Activated T-cell treated with anti-CD3 and anti-CD28 coated beads, Interleukin-2, amount 50 U/mL, for 72 hours (primary cell): ENCODE measurements at places on chromosomes 3 and 15.

DNA sequence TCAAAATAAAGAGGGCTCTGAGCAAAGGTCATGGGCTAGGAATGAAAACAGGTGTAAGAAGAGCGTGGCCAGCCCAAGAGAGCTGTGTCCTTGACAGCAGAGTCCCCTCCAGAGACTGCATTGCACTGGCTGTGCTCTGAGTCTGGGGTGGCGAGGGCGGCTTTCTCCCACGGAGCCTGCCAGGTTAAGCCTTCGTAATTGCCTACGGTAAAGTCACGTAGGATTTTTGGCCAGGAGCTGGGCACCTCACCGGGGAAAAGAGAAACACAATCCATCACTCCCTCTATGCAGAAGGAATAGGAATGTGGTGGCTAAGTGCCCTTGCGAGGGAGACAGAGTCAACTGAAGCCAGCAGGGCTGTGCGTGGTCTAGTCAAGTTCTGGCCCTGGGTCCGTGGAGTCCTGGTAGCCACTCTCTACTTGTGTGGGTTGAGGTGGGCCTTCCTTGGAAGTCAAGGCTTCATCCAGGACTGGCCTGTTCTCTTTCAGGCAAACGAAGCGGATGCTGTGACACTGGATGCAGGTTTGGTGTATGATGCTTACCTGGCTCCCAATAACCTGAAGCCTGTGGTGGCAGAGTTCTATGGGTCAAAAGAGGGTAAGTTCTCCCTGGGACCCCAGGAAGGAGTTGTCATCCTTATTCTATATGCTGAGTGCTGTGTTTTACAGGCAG, 7.0 kb downstream of the TF start:
- DNase-seq = no peak

DNA sequence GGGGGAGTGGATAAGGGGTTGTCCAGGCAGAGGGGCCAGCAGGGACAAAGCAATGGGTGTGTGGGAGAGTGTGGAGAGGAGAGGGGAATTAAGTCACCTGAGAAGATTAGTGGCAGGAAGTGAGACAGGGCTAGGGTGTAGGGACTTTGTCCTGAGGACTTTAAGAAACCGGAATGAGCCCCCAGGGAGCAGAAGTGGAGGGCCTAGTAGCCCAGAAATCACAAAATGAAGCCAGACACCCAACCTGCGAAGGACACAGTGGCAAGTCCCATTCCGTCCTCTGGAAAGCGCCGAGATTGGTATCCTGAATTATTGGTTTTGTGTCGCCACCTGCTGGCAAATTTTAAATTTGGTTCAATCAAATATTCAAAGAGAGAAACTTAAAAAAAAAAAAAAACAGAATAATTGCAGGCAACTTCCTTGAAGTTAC, 78.0 kb upstream of the SLC25A36 start:
- peak; percentile 41 for DNase-seq

DNA sequence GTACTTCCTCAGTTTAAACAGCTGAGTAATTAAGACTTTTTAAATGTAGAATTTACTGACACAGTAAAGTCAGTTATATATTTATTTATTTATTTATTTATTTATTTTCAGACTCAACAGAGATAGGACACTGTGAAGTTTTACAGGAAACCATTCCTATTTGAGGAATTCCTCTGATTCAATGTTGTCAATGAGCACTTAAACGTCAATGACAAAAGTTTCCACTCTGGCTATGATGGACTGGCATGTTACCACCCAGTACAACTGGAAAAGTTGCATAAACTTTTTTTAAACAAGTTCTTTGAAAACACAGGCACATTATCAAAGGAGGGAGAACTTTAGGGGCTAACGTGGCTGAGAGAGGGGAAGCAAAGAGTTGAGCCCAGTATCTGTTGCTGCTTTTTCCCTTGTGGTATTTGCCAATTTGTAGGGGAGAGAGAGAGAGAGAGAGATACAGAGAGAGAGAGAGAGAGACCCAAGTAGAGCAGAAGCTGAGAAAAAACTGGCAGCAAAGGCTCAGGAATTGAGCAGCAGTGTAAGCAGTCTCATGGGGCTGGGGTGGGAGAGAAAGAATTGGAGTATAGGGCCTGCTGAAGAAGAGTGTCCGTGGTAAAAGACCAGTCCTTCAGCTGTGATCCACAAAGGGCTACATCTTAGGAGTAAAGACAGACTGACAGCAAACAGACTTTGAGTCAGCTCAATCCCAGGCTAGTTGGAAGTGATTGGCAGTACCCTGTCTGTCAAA, 18.3 kb upstream of the ACTC1 start:
- DNase-seq = no peak

GRCh38 chr3:169663951-169664820, 674 bp upstream of the MECOM start:
- DNase-seq = no peak

- no peak for DNase-seq
Observed at GRCh38 chr3:50173685-50174516, 17.5 kb upstream of the GNAT1 start.

DNA sequence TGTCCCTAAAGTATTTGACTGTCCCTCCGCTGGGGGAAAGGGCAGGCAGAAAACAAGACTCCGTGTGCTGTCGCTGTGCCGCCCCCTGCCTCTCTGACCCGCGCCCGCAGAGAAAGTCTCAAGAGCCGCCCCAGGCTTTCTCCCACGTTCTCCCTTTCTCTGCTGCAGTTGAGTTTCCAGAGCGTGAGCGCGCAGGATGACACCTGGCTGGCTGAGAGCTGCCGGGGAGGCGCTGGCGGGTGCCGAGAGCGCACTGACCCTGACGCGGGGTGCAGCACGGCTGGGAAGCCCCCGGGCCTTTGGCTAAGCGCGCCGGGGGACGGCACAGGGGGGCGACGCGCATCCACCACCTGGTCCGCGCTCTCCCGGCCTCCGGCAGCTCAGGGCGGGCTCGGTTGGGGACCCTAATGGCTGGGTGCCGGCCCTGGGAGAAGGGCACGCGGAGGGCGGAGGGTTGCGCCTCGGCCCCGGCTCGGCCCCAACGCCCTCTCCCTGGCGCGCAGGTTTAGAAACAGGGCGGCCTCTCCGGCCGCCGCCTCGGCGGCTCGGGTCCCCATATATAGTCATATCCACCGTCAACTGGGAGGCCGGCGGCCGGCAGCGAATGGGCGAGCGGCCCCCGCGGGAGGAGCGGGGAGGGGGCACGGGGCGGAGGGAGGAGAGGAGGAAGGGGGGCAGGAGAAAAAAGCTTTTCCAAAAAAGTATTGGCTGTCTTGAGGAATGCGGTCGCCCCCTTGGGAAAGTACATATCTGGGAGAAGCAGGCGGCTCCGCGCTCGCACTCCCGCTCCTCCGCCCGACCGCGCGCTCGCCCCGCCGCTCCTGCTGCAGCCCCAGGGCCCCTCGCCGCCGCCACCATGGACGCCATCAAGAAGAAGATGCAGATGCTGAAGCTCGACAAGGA, at the start of gene TPM1:
Gene TPM1 (plus strand): TSS at position 774 of the 903 bp plus-strand sequence. CDS start 83 bp downstream, at position 857.
- peak; percentile 20 for DNase-seq

- no peak for DNase-seq
Observed at GRCh38 chr15:66711260-66711659, 9.2 kb downstream of the SMAD6 start.

GRCh38 chr3:123843668-123844067, 40.5 kb downstream of the MYLK start:
- no peak for DNase-seq

- DNase-seq = peak; percentile 43
Observed at GRCh38 chr15:31387479-31388118, 61.0 kb downstream of the KLF13 start.

GRCh38 chr3:133757701-133758567, 11.7 kb downstream of the TF start:
- DNase-seq = peak; percentile 15

- DNase-seq = no peak
Observed at GRCh38 chr3:16378415-16378814, 113.4 kb downstream of the OXNAD1 start.

DNA sequence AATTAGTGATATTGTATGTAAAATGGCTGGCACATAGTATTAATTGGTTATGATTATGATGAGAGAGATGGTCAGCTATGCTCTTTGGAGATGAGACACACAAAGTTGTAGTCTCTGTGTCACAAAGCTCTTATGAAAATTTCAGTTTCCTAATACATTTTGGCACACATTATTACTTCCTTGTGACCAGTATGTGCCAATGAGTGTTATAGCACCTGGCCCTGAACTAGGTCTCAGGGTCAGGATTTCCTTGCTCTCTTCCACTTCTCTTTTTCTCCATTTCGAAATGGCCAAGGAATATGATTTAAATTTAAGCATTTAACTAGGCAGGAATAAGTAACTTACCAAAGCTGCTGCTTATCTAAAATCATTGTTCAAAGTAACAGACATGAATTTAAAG, 28.0 kb downstream of the TIPARP start:
- no peak for DNase-seq

DNA sequence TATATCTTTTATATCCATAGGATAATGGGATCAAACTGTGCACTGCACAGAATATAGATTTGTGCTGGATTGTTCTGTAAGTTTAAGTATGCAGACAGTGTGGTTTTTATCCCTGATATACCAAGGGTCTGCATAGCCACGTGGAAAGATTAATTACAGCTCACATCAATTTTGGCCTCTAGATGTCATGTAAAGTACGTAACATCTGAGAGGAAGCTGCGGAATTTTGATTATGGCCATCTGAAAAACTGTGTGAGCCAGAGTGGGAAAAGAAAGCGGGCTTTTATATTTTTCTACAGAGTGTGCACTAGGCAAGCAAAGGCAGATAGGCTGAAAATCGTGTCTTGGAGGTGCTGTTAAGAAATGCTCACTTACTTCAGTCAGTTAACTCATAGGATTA, 562.7 kb downstream of the GBE1 start:
- DNase-seq = no peak

GRCh38 chr3:165635791-165636683, 201.2 kb downstream of the BCHE start:
- no peak for DNase-seq

DNA sequence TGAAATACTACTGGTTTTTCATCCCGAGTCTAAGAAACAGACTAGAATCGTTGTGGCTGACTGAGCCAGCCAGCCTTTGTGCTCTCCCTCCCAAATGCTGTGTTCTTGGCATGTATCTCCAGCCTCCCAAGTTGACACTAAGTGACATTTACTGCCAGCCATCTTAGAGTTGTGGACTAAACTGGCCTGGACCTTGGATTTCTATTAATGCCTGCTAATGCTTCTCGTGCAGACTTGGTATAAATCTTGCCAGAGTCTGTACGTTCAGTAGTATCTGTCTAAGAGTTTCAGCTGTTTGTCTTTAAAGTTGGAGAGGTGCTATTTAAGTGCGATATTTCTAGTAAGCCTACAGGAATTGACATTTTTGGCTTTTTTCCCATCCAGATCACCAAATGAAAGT, 166.6 kb upstream of the BHLHE40 start:
- DNase-seq = no peak

DNA sequence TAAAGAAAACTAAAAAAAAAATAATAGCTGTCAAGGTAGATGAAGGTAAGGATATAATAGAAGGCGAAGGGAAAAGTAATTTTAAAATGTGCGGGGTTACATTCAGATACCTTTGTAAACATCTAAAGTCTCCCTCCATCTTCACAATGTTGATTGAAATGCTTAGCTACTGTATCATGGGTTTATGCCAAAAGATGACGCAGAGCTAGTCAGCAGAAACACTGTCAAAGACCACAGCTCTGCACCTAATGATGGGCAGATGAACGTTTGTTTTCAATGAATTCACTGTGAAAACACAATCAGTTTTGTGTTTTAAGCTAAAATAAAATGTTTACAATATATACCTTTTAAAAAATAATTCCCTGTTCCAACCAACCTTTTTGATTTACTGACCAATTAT, 61.2 kb downstream of the RFTN1 start:
- DNase-seq = no peak

DNA sequence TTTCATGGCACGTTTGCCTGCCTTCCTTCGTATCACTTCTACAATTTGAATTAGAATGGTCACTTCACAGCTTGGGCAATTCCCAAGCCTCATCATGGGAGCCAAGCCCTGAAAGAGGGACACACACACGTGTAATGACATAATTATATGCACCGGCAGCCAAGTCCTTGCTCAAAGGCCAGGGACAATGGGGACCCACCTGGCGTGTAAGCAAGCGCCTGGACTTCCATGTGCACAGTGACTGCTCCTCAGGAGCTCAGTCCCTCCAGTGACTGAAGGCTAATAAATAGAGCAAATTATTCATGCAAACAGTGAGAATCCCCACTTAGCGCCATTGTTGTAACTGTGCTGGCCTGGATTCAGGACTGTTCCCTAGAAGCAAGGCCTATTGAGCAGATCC, 115.1 kb downstream of the DNAJB8 start:
- DNase-seq = no peak

GRCh38 chr3:99562990-99563607, 75.3 kb upstream of the COL8A1 start:
- DNase-seq = no peak

DNA sequence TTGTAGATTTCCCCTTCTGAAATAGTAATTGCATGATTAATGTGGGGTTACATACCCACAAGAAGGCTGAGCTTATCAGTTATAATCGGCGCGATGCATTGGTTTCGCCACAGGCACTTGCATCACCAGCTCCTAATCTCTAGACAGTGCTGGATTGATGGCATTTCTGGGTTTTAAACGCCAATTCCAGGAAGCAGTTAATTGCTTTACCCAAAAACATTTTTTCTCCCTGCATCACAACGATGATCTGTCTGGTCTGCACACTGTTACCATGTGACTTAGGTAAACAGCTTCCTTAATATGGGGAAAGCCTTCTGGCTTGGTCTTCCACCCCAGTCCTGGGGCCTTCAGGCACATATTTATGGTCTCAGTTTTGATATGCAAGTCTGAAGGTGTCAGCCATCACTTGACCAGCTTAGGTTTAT, 70.0 kb upstream of the HEG1 start:
- DNase-seq = no peak

DNA sequence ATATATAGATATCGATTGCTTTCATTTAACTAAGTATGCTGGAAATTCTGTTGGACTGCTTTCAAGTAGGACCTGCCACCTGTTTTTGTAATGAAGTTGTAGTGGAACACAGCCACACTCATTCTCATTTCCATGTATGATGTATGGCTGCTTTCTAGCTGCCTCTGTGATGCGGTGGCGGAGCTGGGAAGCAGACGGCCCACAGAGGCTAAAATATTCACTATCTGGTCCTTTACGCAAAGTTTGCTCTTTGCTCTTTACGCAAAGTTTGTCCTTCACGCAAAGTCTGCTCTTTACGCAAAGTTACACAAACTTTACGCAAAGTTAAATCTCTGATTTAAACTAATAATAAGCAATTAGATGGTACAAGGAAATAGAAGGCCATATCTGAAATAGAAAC, 91.5 kb downstream of the DLG1 start:
- no peak for DNase-seq

DNA sequence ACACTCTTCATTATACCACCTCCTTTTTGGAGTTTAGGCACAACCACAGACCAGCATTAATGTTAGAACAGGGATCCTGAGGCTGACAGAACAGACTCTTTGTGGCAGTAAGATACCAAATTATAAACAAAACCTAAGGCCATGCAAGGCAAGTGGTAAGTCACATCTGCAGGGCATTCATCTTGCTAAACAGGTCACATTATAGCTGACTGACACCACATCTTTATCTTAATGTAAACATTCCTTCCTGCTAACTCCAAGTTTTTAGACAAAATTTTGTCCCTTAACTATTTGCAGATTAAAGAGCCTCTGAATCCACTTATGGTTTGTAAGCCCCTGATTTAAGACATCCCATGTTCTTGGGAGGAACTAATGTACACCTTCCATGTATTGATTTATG, 500.6 kb downstream of the PYDC2 start:
- DNase-seq = no peak
